ENCODE measurements at places on chromosomes 1 and 21.

- DNase-seq: no peak
Measured at GRCh38 chr1:64246294-64246917, 43.0 kb downstream of the UBE2U start.

- DNase-seq: no peak
Measured at GRCh38 chr1:7319196-7319595, 451.9 kb upstream of the VAMP3 start.

GRCh38 chr1:198156111-198156744 is 570 bp upstream of the NEK7 start:
- peak; percentile 63 for DNase-seq

GRCh38 chr1:221664253-221664652 is 77.6 kb downstream of the DUSP10 start:
- no peak for DNase-seq

- no peak for DNase-seq
Measured at GRCh38 chr1:205546541-205546940, 42.1 kb downstream of the CDK18 start.

DNA sequence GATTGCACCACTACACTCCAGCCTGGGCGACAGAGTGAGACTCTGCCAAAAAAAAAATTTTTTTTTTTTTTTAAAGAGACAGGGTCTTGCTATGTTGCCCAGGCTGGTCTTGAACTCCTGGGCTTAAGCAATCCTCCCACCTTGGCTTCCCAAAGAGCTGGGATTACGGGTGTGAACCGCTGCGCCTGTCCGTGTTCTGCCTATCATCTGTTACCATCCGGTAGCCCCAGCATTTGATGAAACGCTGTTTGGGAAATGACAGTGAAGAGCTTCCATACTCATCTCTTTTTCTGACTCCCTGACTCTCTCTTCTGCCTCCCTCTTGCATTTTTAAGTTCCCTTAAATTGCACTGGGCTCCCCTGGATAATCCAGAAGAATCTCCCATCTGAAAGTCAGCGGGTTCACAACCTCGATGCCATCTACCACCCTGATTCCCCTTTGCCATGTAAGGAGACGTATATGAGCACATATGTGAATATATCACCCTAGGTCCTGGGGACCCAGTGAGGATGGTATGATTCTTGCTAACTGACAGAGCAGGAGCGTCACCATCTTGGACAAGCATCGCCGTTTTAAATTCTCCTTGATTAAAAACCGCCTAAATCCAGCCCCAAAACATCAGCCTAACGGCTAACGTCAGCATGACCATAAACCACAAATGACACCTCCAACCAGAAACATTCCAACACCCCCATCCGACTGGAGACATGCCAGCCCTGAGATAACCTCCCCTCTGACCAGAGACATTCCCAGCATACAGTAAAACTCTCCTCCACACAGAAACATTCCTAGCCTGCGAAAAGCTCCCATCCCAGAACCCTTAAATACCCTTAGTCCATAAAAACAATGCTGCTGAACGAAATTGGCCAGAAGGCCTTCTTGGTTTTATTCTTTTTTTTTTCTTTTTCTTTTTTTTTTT is 12.4 kb downstream of the TNFRSF8 start:
- no peak for DNase-seq

DNA sequence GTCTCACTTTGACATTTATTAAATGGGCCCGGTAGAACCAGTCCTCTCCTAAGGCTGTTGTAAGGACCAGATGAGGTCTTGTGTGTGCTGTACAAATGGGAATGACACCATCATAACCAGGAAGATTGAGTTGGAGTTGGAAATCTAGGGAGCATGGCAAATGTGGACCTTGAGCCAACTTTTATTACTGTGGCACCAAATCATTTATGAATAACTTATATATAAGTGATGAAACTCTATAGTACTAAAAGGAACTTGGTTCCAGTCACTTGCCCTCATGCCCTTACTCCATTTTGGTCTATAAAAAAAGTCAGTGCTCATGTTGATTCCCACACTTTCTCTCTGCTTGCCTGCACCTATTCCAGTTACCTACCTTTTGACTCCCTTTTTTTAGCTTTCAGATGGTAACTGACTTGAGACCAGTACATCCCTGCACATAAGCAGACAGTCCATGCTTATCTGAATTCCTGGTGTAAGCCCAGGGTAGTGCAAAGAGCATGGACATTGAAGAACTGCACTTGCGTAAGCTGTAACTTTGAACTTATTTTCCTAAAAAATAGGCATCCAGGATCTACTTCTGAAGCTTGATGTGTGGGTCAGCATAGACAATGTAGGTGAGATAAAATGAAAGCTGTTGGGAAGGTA is 210.6 kb downstream of the PBX1 start:
- no peak for DNase-seq

GRCh38 chr1:107415241-107415640 is 274.4 kb downstream of the NTNG1 start:
- no peak for DNase-seq

DNA sequence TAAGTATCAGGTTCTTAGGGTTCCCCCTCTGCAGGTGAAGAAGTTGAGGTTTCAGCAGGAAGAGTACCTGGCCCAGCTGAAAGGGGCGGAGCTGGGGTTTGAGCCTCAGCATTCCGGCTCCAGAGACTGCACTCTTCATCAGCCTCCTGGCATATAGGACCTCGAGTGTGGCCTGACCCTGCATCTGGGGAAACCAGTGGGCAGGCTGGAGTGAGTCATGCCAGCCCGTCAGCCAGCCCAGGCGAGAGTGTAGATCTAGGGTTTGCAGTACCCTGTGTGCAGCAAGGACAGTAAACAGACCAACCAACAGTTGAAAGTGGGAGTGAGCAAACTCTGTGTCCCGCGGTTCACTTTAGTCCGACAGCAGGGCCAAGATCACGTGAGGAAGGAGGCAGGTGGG is 14.1 kb downstream of the MFSD2A start:
- no peak for DNase-seq

- DNase-seq: no peak
Measured at GRCh38 chr1:111749628-111750027, 6.1 kb upstream of the DDX20 start.

GRCh38 chr1:166915941-166916340 is 39.9 kb upstream of the TADA1 start:
- no peak for DNase-seq

GRCh38 chr1:201112173-201112731 is at the start of gene CACNA1S:
CACNA1S (minus strand) TSS chr1:201112426; CDS start chr1:201112339, 87 bp downstream.
- no peak for DNase-seq

- DNase-seq: no peak
Measured at GRCh38 chr21:36539434-36540150, 59.7 kb upstream of the CLDN14 start.

GRCh38 chr1:24725209-24725651 is 20.0 kb upstream of the CLIC4 start:
- DNase-seq: no peak

- DNase-seq: no peak
Measured at GRCh38 chr1:45554198-45554597, 3.6 kb downstream of the AKR1A1 start.

DNA sequence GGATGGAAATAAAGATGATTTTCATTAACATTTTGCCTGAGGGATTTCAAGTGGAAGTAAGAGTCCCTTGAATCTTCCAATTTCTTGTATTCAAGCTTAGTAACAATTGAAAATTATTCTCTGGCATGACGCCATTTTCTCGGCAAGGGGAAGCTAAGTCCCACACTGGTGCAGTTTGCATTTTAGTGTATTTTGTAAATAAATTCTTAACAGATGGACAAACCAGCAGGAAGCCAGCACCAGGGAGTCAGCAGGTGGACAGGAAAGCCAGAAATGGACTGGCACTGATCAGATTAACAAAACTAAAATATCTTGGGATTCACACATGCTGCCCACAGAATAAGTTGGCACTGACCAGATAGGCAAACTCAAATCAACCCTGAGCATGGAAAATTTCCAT is 311.3 kb downstream of the LRRIQ3 start:
- no peak for DNase-seq

Measured in stimulated activated CD8-positive, alpha-beta memory T cell treated with anti-CD3 and anti-CD28 coated beads, Interleukin-2, amount 100 ng/mL, for 48 hours (primary cell).